Lung (tissue), 17 donors: ENCODE measurements at places on chromosomes 11 and 22.
A peak's percentile ranks its signal among the peaks of the same experiment; 100 is the strongest.

DNA sequence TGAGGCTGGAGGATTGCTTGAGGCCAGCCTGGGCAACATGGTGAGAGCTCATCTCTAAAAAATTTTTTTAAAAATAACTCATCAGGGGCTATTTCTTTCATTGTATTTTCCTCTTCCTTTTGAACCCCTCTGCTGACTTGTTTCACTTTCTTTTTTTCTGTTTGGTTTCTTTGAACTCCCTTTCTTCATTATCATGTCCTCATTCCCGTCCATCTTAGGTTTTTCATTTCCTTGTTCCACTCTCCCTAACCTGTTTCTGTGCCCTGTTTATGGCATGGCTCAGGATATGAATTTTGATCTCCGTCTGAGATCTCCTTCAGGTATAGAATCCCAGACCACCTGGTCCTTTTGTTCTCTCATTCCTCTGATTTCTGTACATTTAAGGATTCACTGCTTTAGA, 12.5 kb downstream of the MARK2 start:
- no peak for DNase-seq

GRCh38 chr22:36297568-36297967, 44.6 kb downstream of the APOL1 start:
- no peak for DNase-seq

DNA sequence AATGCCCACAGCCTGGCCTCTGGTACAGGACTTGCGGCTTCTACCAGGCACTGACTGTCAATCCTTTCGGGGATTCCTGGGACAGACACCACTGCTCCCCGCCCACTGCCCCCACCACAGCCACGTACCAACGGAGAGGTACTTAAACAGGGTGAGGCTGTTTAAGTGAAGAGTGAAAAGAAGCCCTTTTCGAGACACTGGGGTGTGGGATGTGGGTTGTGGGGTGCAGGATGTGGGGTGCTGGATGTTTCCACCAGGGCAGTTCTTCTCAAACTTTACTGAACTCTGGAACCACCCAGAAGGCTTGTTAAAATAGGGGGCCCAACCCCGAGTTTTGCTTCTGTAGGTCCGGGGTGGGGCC, 34.2 kb upstream of the PRR5 start:
- no peak for DNase-seq

- no peak for DNase-seq
These were observed 192.2 kb upstream of the BLID start for GRCh38 chr11:122308226-122308625.

DNA sequence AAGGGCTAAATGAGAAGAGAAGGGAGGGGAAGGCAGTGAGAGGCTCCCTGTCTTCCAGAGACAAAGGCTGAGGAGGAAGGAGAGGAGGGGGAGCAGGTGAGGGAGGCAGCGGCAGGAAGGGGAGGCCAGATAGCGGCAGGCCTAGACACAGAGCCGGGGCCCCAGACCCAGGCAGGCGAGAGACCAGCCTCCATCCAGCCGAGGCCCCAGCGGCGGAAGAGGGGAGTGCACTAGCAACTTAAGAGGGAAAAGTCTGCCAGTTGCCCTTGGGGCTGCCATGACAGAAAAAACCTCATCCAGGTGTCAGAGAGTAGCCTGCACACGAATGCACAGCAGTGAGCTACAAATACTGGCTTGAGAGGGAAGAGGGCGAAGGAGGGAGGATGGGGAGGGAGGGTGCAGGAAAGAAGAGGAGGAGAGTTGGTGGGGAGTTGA, 46.7 kb downstream of the IGLL1 start:
- DNase-seq = peak; percentile 75

GRCh38 chr11:126115816-126116331, 53.2 kb upstream of the CDON start:
- peak; percentile 95 for DNase-seq

- DNase-seq = no peak
These were observed 19.7 kb downstream of the RAB39A start for GRCh38 chr11:107947904-107948303.

DNA sequence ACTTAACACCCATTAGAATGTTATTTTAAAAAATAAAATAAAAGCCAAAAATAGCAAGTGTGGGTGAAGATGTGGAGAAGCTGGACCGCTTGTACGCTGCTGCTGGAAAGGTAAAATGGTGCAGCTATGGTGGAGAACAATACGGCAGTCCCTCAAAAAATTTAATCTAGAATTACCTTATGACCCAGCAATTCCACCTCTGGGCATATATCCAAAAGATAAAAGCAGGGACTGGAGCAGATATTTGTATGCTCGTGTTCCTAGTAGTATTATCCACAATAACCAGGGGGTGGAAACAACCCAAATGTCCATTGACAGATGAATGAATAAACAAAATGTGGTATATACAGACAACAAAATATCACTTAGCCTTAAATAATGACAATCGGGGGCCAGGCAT, 6.1 kb upstream of the APOA5 start:
- no peak for DNase-seq

DNA sequence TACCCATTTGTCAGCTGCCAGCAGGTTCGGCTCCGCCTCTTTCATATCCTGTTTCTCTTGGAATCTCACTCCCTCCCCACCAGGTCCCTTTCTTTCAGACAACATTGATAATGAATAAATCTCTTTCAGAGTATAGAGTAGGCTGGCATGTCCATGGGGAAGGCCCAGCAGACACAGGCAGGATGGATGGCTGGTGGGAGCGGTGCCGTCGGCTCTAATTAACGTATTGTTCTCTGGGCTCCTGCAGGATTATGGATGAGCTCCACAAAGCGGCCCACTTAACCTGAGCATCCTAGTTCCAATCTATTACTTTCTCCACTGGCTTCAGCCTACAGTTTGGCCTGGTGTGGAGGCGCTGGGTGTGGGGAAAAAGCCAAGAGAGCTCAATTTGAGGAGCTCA, 588.0 kb downstream of the BUD13 start:
- no peak for DNase-seq

DNA sequence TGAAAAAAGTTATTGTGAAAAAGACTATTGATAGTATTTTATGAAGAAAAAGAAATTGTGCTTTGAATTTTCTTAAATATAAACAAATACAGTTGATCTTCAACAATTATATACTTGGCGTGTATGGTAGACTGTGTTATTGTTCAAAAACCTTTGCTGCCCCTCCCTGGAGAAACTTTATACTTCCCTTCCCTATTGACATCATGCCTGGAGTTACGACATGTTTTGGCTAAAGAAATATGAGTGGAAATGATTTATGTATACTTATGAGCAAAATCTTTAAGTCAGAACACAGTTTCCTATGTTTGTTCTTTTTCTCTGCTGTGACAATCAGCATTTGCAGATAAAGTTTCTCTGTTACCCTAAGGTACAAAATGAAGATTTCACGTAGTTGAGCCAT, 243.8 kb downstream of the TMEM135 start:
- DNase-seq = peak; percentile 92

GRCh38 chr11:128694618-128695481, 978 bp downstream of the FLI1 start:
- DNase-seq = peak; percentile 55

GRCh38 chr11:77086521-77087472, 15.8 kb upstream of the OMP start:
- DNase-seq = no peak

DNA sequence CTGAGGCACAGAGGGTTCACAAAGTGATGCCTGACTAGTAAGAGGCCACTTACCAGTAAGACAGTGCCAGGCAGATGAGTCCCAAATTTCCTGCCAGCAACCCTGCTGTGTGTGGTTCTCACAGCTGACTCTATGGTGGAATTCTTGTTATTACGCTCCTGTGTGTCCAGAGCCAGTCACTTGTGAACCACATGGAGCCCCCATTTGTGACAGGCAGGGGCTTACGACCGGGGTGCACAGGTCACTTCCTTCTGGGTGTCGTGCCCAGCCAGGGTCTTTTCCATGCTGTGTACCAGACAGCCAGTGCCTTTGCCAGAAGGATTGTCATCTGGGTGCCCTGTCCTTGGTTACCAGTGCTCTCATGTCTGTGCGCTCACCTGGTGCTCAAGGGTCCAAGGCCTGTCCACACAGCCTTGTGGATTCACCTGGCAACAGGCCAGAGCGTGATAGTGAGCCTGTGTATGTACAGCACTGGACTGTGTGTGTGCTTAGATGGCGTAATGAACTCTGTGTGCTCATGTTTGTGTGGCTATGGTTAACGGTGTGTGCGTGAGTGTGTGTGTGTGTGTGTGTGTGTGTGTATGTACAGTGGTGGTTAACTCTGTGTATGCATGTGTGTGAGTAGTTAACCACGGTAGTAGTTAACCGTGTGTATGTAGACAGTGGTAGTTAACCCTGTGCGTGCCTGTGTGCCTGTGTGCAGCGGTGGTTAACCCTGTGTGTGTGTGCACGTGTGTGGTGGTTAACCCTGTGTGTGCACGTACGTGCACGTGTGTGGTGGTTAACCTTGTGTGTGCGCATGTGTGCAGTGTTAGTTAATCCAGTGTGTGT, 18.6 kb downstream of the GRAMD4 start:
- DNase-seq = peak; percentile 66

- DNase-seq = no peak
These were observed 303.1 kb upstream of the MPPED2 start for GRCh38 chr11:30889143-30889794.

- DNase-seq = no peak
These were observed 1.7 kb upstream of the LRRC4C start for GRCh38 chr11:41461057-41461681.

DNA sequence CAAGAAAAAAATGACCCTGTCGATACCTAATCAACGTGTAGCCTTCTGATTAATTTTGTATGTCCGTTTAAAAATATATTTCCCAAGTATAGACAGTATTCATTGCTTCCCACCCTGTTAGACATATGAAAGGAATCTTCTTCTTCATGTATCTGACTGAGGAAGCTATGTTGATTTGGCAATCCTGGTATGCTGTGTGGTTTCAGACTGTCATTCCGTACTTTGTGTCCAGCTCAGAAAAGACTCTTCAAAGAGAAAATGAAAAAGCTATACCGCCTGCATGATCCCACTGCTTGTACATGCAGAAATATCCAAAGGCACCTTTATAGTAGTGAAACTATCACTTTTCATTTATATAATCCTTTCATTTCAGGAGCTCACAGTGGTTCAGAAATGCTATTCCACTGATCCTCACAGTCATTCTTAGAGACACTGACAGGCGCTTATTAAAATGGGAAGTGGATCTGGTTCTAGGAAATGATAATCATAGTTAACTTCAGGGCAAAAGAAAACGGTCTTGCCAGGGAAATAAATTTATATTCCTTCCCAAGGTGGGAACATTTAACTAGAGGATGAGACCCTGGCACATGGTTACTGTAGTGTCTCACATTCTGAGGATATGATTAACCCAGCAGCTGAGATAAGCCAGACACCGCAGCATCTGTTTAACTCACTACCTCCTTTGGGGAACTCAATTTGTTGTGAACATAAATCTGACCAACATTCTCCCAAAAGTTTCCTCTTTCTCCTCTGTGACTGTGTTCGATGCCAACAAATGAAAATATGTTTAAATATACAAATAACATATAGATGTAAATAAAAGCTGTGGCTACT, 599.2 kb upstream of the LUZP2 start:
- no peak for DNase-seq

DNA sequence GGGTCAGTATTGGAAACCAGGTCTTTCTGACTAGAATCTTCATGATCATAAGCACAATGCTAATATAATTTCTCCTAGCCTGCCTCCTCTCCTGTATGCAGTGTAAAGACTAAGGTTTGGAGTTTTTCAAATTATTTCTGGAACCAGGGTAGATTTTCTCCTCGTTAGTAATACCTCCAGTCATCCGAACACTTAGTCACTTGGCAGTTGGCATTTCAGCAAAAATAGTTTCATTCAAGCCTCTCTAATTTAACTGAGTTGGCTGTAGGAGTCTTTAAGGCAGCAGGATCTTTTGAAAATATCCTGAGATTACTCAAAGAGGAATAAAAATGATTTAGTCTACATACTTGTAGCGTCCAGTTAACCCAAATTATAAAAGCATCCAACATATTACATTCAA, 6.3 kb downstream of the TYR start:
- DNase-seq = no peak

DNA sequence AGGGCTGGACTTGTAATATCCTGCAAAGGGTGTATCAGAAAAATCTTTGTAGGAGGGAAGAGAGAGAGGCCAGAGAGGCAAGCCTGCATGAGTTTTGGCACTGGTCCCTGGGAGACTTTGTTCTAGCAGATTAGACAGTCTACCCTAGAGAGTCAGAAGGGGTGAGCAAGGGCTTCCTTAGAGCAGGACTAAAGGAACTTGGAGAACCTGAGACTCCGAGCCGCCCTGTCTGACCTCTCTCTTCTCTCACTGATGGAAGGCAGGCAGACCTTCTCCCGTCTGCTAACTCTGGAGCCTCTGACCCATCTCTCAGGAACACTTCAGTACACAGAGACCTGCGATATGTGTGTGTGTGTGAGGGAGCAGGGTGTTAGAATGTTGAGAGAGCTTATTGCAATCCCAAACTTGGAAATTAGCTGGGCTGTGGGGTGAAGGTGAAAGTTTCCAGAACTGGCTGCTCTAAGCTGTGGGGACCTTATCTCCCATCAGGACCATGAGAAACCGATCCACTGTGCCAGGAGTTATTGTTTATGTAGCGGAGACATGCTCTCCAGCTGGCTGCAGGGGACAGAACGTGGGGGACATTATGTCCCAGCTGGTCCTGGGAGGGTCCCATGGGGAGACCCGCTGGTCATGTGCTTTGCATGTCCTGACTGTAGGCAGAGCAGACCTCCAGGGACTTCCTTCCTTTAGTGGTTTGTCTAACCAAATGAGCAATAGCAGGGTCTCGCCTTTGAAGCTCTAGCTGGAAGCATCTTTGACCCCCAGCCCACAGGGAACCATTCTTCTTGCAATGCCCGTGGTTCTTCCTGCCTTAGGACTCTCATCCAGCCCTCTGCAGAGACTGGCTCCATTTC, 51.1 kb downstream of the TIMP3 start:
- peak; percentile 84 for DNase-seq

DNA sequence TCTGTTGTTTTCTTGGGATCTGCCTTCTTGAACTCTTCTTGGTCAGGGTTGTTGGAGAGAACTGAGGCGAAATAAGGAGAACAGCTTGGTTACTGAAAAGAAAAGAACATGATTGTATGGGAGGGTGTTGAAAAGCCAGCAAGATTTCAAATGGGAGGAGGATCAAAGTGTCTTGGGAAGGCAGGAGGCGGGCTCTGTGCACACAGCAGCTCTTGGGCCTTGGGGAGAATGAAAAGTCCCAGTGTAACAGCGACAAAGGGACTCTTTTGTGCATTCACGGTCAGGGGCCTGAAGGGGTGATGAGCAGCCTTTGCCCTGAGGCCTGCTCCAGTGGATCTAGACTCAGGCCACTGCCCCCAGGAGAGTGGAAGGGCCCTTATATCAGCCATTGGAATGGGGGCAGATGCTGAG, 135.4 kb downstream of the ADAMTS15 start:
- DNase-seq = peak; percentile 72

DNA sequence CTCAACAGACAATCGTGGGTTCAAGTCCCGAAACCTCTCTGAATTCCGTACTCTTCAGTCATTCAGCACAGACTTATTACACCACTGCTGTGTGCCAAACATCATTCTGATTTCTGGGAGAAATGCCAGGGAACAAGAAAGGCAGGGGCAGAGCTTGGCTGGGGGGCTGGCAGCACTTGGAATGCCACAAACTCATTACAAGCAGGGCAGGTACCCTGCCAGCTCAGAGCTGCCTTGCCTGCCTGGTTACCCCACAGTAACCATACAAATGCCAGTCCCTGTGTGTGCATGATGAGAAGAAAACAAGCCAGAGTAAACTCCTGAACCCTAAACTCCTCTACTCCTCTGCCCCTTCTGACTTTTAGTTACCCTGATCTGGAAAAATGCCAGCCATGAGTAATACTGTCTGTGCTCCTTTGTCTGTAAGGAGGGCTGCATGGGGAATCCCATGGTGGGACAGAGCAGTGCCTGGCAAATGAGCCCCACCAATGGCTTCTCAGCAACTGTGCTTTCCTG, 6.9 kb upstream of the RAD9A start:
- DNase-seq = no peak
